Panc1 (cell line): ENCODE measurements at places on chromosomes 1 and 21. TPM values are rescaled to one million over a fixed set of nuclear protein-coding genes. Genes with fewer than 3 reads are reported as not detected.

GRCh38 chr21:30408782-30409494 is 13.1 kb downstream of the KRTAP13-1 start:
- no peak for DNase-seq

DNA sequence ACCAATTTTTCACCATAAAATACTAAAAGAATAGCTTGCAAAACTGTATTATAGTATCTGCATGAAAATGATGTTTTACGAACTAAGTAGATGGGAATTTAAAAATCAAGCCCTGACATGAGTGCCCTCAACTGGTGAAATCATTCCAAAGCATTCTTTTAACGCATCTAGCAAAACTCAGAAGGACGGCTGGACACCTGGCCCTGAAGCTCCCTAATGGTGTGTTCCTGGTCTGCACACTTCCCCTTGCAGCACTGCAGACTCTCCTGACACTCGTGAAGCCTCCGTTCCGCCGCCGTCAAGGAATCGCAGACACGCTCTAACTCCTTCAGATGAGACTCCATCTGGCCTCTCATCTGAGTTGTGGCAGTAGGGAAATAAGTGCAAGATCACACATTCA is 39.9 kb downstream of the ODF2L start:
- no peak for DNase-seq

- no peak for DNase-seq
These were observed 4.7 kb downstream of the PKP1 start for GRCh38 chr1:201288007-201288406.

Gene ADAMTS5
- 0.05 TPM for total RNA-seq

GRCh38 chr1:230348386-230349019 is 77.6 kb downstream of the PGBD5 start:
- DNase-seq, result no peak

Gene RNU1-3
- 1,290 TPM for total RNA-seq

DNA sequence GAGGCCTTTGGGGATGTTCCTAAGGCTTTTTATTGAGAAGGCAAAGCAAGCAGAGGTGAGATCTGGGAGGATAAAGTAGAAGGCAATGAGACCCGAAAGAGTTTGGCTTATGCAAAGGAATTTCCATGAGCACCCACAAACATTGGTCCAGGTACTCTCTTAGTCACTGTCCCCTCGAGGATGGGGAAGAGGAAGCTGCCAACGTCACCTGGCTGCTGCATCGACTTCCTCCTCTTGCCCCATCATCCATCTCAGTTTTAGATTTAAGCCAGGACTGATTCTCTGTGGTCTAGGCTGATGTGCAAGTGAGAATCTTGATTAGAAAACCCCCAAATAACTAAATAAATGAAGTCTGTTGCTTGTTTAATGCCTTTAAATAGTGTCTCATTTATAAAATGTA is 28.7 kb downstream of the RUNX1 start:
- DNase-seq, result no peak

Gene FCGR3A
- 0.13 TPM for total RNA-seq

Gene ITGB2
- 3.0 TPM for total RNA-seq

- no peak for DNase-seq
These were observed 14.4 kb downstream of the INTS7 start for GRCh38 chr1:212020975-212021374.

- no peak for DNase-seq
These were observed 25.6 kb downstream of the UBIAD1 start for GRCh38 chr1:11298390-11299224.

- no peak for DNase-seq
These were observed 206.3 kb downstream of the OMA1 start for GRCh38 chr1:58340185-58340584.

DNA sequence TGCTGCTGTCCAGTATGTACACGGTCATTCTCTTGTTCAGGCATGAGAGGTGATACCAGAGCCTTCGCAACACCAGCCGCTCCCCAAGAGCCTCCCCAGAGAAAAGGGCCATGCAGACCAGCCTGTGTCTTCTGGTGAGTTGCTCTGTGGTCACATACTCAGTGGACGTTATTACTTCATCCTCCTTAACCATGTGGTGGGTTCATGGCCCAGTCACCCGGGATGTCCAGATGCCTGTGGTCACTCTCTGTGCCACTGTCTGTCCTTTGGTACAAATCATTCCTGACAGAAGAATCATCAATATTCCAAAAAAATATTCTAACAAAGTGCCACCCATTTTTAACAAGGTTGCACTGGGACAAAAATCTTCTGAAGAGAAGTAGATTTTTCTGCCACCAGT is 8.8 kb upstream of the ZNF124 start:
- DNase-seq, result no peak

- DNase-seq, result no peak
These were observed 3.3 kb downstream of the TMEM53 start for GRCh38 chr1:44670751-44671640.

Gene TXNDC12
- total RNA-seq, result 77.5 TPM

Gene LAMC1
- 113 TPM for total RNA-seq

- DNase-seq, result no peak
These were observed 39.1 kb upstream of the DPH5 start for GRCh38 chr1:101064697-101065096.

DNA sequence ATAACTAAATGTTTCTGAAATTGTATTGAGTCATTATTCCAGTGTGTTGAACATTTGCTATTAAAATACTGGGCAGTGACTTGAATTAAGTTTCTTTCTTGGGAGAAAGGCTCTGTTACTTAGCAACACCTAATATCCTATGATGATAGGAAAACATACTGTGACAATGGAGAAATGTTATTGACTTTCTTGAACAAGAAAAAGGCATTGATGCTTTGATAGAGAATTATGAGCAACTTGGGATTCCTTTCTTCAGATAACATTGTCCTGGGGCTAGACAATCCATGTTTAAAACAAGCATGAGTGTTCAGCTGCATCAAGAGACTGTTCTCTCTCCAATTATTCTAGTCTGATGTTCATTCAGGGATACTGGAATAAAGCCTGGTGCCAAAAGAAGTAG is 215.9 kb upstream of the L1TD1 start:
- DNase-seq, result no peak
